Germinal center (tissue), 1 donor: ENCODE measurements at places on chromosomes 12 and 14.
A peak's percentile ranks its signal among the peaks of the same experiment; 100 is the strongest.

GRCh38 chr14:18660585-18660922, 59.6 kb downstream of the OR11H12 start:
- no peak for DNase-seq

GRCh38 chr14:96917442-96917963, 120.3 kb downstream of the VRK1 start:
- no peak for DNase-seq

- DNase-seq = no peak
These were observed 14.0 kb downstream of the XPOT start for GRCh38 chr12:64418209-64418608.

DNA sequence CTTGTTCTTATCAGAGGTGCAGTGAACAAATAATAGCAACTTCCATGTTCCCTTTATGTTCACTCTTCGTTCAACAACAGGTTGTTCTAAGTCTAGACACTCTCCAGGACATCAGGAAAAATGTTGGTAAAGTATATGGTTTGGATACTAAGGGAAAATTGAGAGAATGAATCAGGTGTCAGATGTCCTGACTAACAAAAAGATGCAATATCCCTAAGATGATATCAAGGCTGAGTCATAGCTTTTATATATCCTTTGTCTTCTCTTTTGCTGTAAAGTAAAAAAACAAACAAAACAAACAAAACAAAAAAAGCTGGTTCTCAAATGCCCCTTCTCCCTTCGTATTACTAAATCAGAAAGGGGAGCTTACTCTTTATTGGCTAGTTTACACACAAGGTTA, 11.1 kb downstream of the GLIPR1L1 start:
- no peak for DNase-seq

GRCh38 chr14:83291714-83292113, 1758.1 kb upstream of the SEL1L start:
- DNase-seq = no peak

DNA sequence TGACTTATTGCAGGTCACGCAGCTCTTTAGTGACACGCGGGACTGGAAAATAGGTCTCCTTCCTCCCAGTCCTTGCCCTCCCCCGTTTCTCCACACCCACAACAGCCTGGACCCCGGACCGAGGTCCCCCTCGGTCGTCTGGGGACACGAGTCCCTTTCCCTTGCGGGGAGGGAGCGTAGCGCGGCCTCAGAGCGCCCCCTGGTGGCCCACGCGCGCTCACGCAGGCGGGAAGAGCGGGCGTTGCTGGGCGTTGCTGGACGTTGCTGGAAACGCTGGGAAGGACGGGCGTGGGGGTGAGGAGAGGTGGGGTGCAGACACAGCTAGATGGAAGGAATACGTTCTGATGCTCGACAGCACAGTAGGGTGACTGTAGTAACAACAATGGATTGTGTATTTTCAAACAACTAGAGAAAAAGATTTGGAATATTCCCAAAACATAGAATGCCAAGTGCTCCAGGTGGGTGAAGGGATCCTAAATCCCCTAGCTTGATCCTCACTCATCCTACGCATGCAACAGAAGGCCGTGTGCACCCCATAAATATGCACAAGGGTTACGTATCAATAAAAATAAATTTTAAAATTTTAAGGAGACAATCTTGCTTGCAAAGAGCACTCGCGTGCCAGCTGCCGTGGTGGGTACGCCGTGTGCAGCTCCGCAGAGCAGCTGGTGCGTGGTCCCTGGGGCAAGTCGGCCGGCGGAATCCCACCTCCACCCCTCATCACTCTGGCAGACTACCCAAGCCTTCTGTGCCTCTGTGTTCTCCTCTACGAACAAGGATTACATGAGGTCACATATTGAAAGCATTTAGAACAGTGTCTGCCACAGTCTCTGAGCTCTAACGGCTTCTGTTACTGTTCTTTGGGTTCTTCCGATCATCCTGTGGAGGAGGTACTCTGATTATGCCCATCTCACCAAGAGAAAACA, 87.4 kb downstream of the B4GALNT3 start:
- DNase-seq = peak; percentile 85

GRCh38 chr14:34604995-34605394, 25.0 kb downstream of the SNX6 start:
- no peak for DNase-seq

DNA sequence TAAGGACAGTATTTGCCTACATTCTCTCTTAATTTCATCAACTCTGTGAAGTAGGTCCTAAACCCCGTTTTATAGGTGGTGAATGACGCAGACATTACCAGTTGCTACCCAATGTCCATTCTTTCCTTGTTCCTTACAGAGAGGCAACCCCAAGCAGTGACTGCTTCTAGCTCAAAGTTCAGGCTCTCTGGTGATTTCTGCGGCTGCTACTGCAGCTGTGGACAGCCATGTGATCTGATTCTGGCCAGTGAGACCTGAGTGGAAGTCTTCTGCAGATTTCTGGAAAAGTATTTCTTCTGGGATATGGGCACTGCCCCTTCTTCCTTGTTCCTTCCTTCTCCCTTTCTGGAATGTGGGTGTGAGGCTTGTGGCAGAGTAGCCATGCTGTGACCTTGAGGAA, 82.9 kb downstream of the ARF6 start:
- DNase-seq = no peak

GRCh38 chr14:90454041-90455000, 57.5 kb downstream of the CALM1 start:
- no peak for DNase-seq

DNA sequence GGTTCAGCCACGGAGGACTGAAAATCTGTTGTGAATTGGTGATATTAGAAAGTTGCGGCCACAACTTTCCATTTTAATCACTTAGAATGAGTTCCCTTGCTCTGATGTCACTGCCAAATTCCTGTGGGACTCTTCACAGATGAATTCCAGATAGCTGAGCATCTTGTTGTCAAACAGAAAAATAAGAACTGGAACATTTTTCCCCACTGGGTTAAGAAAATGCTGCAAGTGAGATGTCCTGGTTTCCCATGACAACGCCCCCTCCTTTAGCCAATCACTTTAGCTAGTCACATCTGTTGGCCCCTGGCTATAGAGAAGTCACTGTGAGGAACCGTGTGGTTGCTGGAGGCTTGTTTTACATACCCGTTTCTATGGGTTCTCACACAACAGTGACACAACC, 135.9 kb downstream of the KTN1 start:
- no peak for DNase-seq

DNA sequence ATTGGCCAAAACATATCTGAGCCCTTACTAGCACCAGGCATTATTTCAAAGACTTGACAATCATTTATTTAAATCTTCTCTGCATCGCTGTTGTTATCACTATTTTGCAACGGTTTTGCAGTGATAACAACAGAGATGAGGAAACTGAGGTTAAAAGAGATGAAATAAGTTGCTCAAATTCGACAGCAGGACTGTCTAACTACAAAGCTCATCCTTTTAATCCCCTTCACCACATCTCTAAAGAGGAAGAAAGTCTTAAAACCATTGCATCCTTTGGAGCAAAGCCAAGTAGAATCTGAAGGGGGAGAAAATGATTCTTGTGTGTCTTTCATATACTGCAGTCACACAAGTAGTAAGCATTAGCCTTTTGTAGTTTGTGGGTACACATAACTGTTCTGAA, 14.8 kb upstream of the ETNK1 start:
- no peak for DNase-seq

GRCh38 chr12:100266585-100266834, 369 bp downstream of the DEPDC4 start:
- peak; percentile 91 for DNase-seq

GRCh38 chr12:14766649-14767215, 36.5 kb downstream of the WBP11 start:
- no peak for DNase-seq

GRCh38 chr12:58616618-58617017, 303.7 kb downstream of the LRIG3 start:
- no peak for DNase-seq

DNA sequence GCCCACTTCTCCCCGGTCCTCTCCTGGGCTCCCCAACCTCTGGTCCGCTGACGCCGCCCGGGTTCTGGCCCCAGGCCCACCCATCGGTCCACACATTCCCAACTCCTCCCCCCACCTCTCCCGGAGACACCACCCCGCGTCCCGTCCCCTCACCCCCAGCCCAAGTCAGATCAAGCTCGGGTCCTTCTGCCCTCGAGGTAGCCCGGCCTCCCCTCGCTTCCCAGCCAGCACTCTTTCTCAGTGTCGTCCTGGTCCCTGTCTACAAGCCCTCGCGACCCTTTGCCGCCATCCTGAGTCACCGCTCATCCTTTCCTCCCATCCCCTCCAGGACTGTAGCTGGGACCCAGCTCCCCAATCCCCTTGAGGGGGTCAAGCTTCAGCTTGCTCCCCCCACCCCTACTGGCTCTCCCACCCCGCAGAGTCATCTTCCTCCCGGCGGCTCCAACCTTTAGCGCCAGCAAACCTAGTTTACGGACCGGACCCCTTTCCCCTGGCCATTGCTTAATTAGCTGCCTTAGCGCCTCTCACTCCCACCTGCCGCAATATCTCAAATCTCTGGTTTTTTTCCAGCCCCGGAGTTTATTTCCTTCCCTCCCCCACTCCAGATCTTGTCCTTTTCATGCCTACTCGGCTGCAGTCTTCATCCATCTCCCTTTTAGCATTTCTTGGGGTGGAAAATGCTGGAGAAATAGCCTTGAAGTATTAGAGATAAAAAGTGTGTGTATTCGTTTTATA, 1.1 kb downstream of the PPP4R4 start:
- DNase-seq = peak; percentile 6
